ENCODE measurements at places on chromosomes 6 and 20.

DNA sequence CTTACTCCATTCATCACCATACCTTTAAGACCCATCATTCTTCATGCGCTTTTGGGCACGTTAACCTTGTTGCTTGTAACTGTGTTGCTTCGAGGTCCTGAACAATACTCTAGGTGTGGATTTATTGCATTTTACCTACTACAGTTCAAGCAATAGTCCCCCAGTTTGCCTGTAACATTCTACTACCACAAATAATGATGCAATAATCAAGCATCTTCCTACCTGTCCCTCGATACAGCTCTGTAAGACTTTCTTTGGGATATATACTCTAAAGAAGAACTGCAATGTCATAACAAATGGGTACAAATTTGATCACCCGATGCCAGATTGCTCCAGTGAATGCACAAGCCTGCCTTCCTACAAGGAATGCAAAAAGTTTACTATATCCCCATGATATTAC, 1342.6 kb upstream of the GJE1 start:
- no peak for DNase-seq

GRCh38 chr6:35190306-35190705, 23.4 kb upstream of the SCUBE3 start:
- DNase-seq = no peak

DNA sequence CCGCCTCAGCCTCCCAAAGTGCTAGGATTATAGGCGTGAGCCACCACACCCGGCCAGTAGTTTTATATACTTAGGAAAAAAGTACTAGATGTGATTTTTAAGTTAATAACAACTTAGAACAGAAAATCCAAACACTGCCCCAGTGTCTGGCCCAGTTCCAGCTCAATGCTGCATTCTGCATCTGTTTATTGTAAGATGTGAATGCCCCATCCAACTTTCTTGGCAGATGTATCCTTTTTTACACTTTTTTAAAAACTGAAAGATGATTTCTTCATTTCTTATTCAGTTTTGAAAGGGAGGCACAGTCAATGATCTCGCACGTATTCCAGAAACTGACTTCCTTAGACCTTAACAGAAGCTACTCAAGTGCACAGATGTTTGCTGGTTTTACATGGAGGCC, 85.6 kb upstream of the SRSF6 start:
- DNase-seq = no peak

GRCh38 chr6:75409286-75409685, 84.3 kb downstream of the FILIP1 start:
- no peak for DNase-seq

- DNase-seq = no peak
Measured at GRCh38 chr20:53227523-53227922, 255.4 kb downstream of the TSHZ2 start.

GRCh38 chr6:136464874-136465273, 85.3 kb downstream of the MAP7 start:
- no peak for DNase-seq

GRCh38 chr6:127352524-127352923, 9.1 kb upstream of the ECHDC1 start:
- DNase-seq = no peak

DNA sequence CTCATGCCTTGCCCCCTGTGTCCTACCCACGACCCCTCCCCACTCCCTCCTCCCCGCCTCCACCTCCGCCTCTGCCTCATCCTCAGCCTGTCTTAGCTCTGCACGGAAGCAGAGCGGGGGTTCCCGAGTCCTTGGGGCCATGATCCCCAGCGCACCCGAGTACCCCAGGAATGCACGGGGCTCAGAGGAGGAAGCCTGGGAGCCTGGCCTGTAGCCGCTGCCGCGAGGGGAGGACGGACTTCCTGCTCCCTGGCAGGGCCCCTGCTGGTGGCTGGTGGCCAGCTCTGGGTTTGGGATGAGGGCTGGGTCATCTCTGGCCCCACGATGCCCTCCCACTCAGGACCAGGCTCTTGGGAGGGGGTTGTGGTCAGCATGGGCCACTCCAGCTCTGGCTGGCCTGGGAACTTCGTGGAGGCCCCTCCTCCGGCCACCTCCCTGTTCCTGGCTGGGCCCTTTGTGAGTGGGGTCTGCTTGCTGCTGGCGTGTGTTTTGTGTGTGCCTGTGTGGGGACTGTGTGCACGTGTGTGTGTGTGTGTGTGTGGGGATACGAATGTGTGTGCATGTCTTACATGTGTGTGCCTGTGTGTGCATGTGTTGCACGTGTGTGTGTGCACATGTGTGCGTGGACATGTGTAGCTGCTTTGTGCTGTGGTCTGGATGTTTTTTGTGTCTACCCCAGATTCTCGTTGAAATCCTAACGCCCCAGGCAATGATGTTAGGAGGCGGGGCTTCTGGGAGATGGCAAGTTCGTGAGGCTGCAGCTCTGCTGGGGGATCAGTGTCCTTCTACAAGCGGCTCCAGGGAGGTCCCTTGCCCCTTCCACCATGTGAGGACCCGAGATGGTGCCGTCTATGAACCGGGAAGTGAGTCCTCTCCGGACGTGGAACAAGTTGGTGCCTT, 1.3 kb upstream of the RBBP8NL start:
- no peak for DNase-seq

GRCh38 chr6:71346334-71346694, 57.7 kb downstream of the OGFRL1 start:
- DNase-seq = no peak

DNA sequence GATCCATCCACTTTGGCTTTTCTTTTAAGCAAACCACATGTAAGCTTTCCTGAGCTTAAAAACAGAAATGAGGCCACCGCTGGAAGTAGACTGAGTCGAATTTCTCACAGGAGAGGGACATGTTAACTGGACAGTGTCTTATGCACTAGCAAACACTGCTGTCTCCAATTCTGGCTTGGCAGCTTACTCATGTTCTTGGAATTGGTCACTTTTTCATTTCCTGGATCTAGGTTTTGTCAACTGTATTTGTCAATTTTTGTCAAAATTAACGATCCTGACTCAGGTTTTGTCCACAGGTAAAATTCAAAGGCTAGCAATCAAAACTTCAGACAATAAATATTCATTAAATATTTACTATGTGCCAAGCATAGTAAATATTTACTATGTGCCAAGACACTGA, 601.5 kb downstream of the RNF144B start:
- no peak for DNase-seq

DNA sequence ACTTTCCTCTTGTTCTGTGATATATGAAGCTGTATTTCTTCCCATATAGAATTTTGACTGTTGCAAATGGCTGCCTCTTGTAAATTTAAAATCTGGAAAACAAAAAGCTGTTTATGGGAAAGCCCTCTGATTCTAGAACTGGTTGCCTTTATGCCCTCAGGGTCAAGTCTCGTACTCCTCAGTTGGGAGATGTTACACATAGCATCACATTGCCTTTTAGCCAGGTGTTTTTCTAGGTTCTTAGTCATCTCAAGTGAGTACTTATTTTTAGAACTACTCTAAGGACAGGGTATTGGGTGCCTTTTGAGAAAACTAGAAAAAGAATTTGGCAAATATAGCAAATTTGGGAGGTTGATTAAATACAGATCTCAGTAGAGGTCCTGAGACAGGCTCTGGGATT, 58.5 kb downstream of the ANKS1A start:
- no peak for DNase-seq

DNA sequence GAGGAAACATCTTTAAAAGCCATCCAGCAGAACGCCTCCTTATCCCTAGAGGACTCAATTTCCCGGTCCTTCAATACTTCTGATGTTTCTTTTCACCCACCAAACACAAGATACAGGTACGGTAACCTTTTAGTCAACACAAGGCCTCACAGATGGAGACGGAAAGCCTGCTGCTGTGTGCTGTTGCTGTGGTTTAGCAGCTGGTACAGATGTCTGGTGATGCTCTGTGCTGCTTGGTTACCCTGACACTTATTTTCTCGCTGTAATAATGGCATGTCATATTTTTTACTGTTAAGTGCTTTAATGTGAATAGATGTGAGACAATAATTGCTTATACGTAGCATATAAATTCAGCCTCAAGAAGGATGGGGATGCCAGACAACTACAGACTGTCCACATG, 25.3 kb downstream of the GMDS start:
- no peak for DNase-seq

- no peak for DNase-seq
Measured at GRCh38 chr6:169858935-169859351, 107.5 kb downstream of the ERMARD start.

DNA sequence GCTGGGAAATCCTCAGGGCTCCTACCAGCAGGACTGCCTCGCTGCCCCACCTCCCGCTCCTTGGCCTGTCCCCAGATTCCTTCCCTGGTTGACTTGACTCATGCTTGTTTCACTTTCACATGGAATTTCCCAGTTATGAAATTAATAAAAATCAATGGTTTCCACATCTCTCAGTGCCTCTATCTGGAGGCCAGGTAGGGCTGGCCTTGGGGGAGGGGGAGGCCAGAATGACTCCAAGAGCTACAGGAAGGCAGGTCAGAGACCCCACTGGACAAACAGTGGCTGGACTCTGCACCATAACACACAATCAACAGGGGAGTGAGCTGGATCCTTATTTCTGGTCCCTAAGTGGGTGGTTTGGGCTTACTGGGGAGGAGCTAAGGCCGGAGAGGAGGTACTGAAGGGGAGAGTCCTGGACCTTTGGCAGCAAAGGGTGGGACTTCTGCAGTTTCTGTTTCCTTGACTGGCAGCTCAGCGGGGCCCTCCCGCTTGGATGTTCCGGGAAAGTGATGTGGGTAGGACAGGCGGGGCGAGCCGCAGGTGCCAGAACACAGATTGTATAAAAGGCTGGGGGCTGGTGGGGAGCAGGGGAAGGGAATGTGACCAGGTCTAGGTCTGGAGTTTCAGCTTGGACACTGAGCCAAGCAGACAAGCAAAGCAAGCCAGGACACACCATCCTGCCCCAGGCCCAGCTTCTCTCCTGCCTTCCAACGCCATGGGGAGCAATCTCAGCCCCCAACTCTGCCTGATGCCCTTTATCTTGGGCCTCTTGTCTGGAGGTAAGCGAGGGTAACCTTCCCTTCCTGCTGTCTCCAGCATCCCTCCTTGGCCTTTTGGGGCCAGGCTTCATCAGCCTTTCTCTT, at the start of gene CFB:
TSS of gene CFB (plus strand) at position 589 of the 863 bp plus-strand sequence. CDS start at position 716, 127 bp downstream.
- DNase-seq = no peak

- no peak for DNase-seq
Measured at GRCh38 chr6:63307581-63308246, 12.1 kb downstream of the LGSN start.
